ENCODE measurements at places on chromosomes 3 and 15.

DNA sequence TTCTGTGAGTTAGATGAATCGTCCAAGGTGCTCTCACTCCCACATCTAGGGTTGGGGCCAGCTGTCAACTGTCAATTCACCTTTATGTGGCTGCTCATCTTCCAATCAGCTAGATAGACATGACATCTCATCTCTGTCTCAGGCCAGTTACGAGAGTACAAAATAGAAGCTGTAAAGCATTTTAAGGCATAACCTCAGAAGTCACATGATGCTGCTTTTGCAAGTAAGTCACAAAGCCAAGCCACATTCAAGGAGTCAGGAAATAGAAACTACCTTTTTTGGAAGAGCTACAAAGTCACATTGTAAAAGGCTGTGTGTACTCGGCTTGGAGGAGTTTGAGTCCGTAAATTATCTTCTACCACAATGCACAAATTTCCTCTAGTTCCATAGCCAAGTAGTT lies 5.1 kb upstream of the CCR1 start:
- DNase-seq = no peak

DNA sequence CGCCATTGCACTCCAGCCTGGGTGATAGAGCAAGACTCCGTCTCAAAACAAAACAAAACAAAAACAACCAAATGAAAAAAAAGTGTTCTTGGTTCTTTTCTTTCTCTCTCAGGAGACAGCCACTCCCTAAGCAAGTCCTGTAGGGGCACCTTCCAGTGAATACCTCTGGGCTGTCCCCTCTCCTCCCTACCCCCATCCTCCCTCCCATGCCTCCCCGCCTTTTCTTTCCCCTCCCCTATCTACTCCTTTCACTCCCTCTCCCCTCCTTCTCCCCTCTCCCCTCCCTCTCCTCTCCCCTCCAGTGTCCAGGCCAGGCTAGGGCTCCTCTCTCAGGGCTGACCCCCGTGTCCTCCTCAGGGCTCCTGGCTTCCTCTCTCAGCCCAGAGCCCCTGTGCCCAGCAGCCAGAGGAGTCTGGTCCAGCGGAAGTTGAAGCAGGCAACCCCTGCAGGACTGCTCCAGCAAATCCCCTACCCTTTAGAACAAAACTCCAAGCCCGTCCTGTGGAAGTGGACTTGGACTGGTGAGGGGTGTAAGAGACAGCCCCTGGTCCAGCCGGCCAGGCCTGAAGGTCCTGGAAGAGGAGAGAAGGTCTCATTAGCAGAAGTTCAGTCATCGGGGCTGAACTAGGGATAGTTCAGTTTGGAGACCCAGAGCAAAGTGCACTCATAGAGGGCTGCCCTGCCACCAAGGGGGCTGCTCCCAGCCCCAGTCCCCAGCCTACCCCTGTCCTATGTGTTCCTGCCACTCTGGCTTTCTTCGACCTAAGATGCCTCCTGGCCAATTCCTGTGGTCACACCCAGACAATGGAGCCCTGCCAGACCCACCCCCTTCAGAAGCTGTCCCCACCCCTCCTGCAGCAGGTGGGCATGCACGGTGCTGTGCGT lies 79.8 kb upstream of the IQSEC1 start:
- no peak for DNase-seq

- DNase-seq = no peak
Measured at GRCh38 chr15:66706840-66707239, 4.8 kb downstream of the SMAD6 start.

DNA sequence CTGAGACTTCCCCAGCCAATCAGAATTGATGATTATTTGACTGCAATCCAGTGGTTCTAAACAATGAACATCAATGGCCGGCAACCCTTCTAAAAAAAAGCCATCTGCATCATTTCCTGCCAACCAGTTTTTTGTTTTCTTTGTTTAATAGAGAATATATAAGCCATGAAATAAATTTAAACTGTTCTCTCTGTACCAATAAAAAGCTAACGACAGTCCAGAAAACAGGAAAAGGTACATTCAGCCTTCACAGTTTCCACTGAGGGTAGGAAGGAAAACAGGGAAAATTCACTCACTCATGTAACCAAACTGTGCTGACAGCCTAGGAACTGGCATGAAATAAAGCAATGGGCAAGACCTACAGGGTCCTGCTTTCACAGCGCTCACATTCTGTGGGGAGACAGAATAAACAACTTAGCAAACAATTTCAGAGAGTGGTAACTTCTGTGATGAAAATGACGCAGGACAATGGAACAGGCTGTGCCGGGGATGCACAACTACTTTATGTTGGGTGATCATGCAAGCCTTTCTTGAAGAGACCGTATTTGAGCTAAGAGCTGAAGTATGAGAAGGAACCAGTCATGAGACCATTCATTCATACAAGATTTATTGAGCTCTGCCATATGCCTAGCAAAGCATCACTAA lies 630.1 kb downstream of the MAGI1 start:
- DNase-seq = no peak

DNA sequence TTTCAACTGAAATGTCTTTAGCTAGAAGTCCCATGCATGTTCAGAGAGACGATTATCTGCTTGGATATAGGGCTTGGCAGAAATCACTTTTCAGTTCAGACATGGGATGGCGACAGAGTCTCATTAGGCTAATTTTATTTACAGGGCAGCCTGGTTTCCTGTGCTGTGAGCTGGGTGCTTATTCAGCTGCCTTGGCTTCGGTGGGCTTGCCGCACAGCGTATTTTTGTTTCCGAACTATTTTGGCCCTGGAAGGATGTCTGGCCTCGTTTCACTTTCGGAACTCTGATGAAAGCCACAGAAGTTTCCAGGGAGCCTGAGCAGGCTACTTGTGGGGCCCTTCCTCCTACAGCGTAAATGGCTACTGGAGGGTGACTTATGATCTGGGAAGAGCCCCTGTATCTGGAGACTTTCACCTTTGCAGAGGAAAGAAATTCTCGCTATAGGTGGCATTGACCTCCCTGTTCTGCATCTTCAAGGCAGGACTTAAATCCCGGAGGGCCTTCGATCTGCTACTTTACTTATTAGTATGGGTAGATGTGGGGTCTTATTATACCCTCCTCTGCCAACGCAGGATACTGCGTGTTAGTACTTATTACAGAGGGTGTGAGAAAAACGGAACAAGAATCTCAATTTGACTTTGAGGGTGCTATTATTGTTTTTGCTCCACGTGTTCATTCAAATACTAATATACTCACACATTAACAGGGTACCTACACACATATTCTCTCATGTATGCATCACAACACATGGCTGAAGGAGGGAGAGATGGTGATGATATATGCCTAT lies 364.0 kb upstream of the RBMS3 start:
- peak; percentile 69 for DNase-seq

Measured in NAMALWA (cell line).